Stomach (tissue), 19 donors: ENCODE measurements at places on chromosomes 16 and 17. TPM values are rescaled to one million over a fixed set of nuclear protein-coding genes. Genes with fewer than 3 reads are reported as not detected.

The C16orf89 gene
- total RNA-seq: 11.7 TPM

The PRR29 gene
- not detected for total RNA-seq

The ZG16B gene
- total RNA-seq: not detected

The HCRT gene
- not detected for total RNA-seq

The WFDC1 gene
- 10.7 TPM for total RNA-seq

The RASL10B gene
- 0.37 TPM for total RNA-seq

The AGRP gene
- total RNA-seq: not detected

The NLRC3 gene
- total RNA-seq: 16.3 TPM

The LGALS9 gene
- 71.0 TPM for total RNA-seq

The CCL4L2 gene
- total RNA-seq: not detected
